Stimulated activated CD8-positive, alpha-beta memory T cell treated with anti-CD3 and anti-CD28 coated beads, Interleukin-2, amount 100 ng/mL, for 1 hour (primary cell): ENCODE measurements at places on chromosomes 7 and 10.

GRCh38 chr7:150451097-150451793 lies 815 bp downstream of the GIMAP8 start:
- peak; percentile 47 for DNase-seq

GRCh38 chr10:91540733-91541132 lies 92.1 kb downstream of the PPP1R3C start:
- no peak for DNase-seq

GRCh38 chr7:124791426-124791825 lies 25.8 kb upstream of the GPR37 start:
- no peak for DNase-seq

DNA sequence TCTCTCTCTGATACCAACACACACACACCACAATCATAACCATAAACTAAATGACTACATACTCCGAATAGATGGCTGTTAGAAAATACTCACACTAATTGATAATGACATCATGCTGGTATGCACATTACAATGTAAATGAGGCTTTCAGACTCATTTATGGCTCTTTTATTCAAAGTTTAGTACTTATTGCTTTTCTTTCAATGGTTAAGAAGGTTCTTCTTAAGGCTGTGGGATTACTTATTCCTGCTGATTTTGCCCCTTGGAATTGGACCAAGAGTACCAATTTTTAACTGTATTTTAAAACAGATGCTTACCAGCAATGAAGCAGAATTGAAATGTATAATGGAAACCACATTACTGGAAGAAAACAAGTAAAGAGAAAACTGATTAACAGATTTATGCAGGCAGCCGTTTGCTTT lies 20.6 kb upstream of the CABCOCO1 start:
- no peak for DNase-seq

- DNase-seq = no peak
Measured at GRCh38 chr10:114374053-114374791, 30.1 kb downstream of the AFAP1L2 start.

DNA sequence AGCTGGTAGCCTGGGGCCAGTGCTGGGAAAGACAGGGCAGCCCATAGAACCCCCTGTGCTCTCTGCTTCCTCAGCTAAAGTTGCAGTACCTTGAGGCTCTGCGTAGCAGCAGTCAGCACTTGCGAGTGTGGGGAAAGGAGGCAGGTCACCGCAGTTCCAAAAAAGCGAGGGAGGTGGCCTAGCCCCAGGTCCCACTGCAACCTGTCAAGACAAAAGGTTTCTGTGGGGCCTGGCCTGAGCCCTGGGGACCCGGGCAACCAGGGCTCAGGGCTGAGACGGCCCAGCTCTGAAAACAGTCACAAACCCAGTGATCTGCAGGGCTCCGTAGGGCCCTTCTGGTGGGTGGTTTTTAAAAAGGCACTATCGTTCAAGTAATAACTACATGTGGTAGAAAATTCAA lies 19.5 kb downstream of the RRP12 start:
- DNase-seq = no peak

GRCh38 chr7:93245525-93246432 lies 13.6 kb downstream of the VPS50 start:
- no peak for DNase-seq

- no peak for DNase-seq
Measured at GRCh38 chr10:128709686-128710085, 583.5 kb upstream of the MKI67 start.

DNA sequence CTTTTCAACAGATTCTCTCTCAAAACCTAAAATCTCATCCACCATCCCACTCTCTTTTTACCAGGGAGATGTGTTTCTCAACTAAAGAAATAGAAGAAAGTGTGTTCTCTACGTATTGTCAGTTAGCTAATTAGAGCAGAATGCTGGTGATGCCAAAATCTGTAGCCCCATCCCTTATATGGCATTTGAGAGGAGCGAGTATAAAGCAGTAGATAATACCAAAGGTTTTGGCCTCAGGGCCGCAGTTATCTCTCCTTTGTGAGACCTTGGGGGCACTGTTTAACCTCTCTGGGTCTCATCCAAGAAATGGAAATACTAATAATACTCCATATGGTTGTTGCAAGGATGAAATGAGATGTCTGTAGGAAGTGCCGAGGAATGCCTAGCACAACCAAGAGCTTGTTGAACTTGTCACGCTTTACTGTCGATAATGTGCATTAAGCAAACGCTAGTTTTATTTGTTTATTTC lies 456 bp upstream of the DLD start:
- DNase-seq = no peak
